ENCODE measurements at places on chromosomes 12 and 14.
A peak's percentile ranks its signal among the peaks of the same experiment; 100 is the strongest.

- DNase-seq, result no peak
Observed at GRCh38 chr14:36845356-36846012, 183.8 kb downstream of the PAX9 start.

DNA sequence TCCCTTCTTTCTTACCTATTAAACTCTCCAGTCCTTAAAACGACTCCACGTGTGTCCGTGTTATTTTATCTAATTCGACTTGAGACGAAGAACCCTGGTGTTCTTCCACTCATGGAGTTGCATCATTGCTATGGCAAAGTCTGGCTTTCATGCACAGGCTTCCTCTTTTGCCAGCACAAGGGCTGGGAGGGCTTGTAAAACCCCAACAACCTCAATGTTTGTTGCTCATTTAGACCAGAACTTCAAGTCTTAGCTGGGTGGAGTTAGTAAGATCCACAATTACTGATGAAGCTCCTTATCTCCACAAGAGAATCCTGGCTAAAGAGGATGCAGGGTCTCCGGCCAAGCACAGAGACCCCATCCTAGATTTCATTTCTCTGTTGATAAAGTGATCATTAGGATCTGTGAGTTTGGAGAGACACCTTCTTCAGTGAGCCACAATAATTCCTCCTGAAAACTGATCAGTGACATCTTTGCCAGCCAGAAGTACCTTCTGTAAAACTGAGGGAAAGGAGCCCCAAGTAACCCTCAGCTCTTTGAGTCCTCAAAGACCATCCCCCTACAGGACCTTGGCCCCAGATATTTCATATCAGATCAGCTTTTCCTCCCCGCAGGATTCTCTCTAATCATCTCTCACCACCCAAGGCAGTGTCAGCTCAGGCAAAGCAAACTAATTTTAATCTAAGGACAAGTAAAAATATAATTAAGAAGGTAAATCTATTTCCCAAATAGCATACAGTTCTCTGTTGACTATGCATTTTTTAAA, 514.6 kb downstream of the FUT8 start:
- DNase-seq, result no peak

GRCh38 chr12:16165506-16165905, 112.0 kb downstream of the SLC15A5 start:
- no peak for DNase-seq

GRCh38 chr14:32366986-32367385, 37.9 kb downstream of the AKAP6 start:
- no peak for DNase-seq

GRCh38 chr14:95301527-95302187, 18.1 kb downstream of the CLMN start:
- DNase-seq, result no peak

- no peak for DNase-seq
Observed at GRCh38 chr12:44286336-44286735, 450.5 kb downstream of the TMEM117 start.

DNA sequence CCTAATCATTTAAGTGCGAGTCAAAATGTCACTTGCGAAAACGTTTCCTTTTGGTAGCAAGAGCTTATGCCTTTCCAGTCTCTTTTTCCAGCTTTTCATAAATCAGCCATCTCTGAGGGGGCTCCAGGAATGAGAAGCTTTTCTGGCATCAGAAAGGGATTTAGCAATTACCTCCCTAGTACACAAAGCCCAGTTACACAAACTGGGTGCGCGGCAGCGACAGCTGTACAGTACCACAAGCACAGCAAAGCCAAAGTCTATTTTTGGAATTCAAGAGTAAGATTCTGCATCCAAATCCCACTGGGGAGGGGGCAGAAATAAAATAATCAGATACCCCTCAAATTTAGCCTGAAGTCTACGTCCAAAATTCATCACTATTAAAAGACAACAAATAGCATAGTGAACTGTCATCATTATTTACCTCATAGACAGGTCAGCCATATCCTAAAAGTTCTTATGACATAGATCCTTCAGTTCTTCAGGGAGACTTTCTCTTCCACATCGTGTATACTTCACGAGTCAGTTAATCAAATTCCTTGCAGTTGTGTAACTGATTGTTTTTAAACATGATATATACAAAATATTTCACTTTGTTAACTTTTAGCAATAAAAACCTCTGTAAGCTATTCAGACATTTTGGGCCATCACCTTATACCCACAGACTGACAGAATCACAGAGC, 150.8 kb downstream of the TTC7B start:
- DNase-seq, result no peak

GRCh38 chr14:24673059-24673458, 39.1 kb upstream of the GZMB start:
- DNase-seq, result no peak

- peak; percentile 31 for DNase-seq
Observed at GRCh38 chr12:4293299-4293965, 19.9 kb downstream of the CCND2 start.

DNA sequence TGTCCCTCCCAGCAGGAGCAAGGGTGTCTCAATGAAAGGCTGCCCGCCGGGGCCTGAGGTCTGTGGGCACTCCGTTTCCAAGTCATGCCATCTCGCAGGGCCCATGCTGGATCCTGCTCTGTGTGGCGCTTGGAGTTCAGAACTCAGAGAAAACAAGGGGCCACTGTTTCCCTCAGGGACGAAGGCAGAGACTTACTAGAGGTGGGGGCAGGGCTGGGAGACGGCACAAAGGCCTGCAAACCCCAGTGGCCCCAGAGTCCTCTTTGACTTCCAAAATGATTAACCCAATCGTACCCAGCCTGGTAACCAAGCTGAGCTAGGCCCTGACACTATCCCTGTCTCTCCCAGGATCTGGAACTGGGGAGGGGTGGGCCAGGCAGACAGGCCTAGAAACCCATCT, 95.8 kb downstream of the ITPK1 start:
- DNase-seq, result no peak

DNA sequence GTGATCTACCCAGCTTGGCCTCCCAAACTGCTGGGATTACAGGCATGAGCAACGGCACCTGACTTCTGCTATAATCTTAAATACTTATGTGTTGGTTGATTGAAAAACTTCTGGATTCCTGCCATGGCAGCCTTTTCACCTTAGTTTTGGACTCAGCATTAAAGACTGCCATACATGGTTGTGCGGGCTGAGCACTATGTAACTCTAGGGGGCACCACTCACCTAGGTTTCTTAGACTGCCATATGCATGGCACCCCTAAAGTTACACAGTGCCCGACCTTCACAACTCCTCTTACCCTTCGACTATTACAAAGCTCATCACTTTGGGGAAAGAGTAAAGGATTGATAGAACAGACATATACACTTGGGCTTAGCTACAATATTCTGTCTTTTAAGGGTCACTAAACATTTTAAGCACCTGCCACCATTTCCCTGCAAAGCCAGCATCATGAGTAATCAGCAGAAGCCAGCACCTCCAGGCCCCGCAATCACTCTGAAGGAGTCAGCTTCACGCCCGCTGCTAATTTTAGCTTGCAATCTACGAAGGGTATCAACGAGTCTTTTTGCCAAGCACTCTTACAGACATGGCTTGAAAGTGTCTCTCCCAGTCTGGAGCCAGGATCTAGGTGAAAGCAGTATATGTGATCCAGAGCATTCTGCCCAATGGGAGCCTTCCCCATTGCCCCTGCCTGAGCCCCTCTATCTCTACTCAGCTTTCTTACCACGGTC, 59.8 kb downstream of the SUDS3 start:
- DNase-seq, result no peak
